GM12891 (cell line): ENCODE measurements at places on chromosomes 2 and 18.

DNA sequence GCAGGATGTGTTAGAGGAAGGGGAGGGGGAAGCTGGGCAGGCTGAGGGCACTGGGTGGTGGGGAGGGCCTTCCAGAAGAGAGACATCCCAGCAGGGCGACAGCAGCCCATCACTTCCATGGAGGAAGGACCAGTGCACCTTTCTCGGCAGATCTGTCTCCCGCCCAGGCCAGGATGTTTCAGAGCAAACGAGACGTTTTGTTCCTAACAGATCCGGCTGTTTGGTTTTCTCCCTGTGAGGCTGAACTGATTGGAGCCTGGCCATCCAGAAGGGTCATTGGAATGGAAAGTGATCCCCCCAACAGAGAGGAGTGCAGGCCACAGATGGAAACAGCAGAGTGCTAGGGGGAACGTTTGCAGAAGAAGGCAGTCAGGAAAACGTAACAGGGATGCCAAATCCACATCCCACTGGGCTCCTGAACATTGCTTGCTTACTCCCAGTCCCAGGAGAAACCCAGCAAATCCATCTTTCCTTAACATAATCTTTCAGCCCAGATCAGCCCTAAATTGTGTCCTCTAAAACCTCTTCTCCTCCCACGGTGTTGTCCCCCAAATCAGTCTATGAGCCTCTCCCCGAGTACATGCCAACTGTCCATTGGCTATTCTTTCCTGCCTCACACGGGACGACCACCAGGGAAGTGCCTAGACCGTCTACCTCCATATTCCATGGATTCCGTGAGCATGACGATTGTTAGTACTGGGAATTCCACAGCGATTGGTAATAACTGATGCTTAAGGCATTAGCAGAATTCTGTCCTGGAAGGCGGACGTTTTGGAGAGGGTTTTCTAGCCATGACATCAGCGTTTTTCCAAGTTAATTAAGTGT, 126.8 kb downstream of the SEPTIN10 start:
- no peak for DNase-seq

DNA sequence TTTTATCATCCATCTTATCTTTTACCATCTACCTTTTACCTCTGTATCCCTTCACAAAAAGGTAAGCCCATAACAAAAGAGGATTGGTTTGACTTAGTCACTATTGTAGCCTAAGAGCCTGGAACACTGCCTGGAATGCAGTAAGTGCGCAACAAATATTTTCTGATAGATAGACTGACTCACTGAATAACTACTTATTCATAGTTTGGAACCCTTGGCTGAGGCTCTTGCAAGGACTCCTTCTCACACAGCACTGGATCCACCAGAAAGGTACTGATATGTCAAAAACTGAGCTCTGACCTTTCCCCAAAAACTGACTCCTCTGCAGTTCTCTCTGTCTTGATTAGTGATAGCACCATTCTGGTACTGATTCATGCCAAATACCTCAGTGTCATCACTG, 426.7 kb downstream of the SETBP1 start:
- no peak for DNase-seq

DNA sequence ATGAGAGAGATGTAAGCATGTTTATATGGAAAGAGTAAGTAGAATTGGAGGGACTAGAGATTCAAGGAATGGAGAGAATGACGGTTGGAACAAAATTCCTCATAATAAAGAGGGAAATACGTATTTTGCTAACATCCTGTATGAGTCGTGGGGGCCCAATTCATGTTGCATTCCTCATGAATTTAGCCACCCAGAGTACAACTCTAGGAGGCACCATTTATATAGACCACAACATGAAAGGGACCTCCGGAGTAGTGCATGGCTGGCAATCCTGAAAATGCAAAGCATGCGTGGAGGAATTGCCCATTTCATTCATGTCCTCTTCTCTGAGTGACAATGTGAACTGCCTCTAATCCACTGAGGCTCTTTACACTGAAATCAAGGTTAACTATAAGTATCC, 168.2 kb downstream of the ZEB2 start:
- DNase-seq = no peak

GRCh38 chr2:54419855-54420523, 36.1 kb upstream of the SPTBN1 start:
- DNase-seq = no peak

DNA sequence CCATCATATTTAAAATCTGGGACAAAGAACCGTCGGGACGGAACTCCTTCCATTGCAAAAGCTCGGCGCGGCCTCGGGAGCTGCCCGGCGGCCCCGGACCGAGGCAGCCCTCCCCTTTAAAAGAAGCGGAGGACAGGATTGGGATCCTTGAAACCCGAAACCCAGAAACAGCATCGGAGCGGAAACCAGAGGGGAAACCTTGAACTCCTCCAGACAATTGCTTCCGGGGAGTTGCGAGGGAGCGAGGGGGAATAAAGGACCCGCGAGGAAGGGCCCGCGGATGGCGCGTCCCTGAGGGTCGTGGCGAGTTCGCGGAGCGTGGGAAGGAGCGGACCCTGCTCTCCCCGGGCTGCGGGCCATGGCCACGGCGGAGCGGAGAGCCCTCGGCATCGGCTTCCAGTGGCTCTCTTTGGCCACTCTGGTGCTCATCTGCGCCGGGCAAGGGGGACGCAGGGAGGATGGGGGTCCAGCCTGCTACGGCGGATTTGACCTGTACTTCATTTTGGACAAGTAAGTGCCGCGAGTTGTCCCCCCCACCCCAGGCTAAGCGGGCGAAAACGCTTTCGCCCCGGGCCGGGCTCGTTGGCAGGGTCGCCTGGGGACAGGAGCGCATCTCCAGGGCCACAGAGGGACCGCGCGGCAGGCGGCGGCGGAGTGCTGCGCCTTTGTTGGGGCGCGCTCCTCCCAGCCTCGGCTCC, at the start of gene ANTXR1:
TSS of gene ANTXR1 (plus strand) at position 38 of the 698 bp plus-strand sequence. CDS start at position 359, 321 bp downstream.
- DNase-seq = no peak

DNA sequence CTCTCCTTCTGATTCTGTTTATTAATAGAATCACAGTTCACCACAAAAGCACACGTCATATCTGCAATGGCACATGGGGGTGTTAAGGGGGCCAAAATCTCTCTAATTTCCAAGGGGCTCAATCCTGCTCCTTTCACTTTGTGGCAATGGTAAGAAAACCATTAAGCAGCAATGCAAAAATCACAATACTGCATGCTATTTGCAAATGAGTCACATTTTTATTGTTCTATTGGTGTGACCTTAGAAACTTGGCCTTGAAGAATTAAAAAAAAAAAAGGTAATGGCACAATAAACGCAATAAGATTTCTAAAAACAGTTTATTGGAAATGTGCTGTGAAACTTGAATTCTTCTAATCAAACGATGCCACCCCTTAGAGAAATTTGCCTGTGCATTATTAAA, 251.5 kb downstream of the ZNF521 start:
- no peak for DNase-seq

DNA sequence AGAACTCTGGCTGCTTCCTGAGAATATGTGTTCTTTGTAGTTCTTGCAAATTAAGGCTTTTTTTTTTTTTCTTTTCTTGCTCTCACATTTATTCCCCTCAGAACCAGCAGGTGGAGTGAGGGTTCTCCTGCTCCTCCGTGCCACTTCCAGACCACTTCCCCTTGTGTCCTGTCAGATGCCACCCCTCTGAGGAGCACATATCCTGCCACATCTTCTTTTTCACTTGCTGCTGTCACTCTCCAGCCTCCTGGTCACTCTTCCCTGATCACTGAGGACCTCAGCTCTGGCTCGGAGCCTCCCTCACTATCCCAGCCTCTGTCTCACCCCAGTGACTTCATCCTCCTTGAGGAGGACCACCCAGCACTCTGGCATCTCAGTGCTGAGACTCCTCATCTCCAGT, 100.5 kb downstream of the TACR1 start:
- no peak for DNase-seq

- DNase-seq = no peak
Measured at GRCh38 chr2:86000131-86000937, 105.4 kb downstream of the POLR1A start.

GRCh38 chr2:97673182-97673914, 3.8 kb downstream of the C2orf92 start:
- DNase-seq = no peak

DNA sequence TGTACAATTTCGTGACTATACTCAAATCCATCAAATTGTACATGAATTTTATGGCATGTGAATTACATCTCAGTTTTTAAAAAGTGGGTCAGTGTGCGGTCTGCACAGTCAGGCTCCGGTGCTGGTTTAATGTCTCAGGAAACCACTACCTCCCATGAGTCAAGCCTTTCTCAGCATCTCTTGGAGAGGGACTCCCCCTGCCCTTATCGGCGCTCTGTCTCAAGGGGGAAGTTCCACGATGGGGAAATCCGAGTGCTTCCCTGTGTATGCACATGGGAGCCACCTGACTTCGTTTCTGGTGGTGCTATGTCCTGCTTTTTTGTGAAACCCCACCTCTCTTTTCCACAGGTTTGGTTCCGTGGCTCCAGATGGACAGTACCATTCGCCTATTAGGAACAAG, 72.5 kb downstream of the ACOXL start:
- no peak for DNase-seq

DNA sequence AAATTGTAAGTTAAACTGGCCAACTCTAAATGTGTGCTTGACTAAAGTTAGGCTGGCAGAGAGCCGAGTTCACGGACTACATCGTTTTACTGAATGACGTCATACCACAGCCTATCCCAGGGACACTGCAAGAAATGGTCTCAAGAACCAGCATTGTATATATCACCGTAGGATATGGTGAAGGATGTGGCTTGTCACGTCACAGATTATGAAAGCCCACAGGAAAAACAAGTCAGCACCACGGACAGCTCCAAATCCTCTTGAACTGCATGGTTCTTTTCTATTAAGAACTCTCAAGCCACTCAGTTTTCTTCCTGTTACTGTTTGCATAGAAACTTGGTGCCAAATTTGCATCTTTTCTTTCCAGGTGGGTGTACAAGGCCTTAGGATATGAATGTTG, 85.1 kb upstream of the ACAA2 start:
- DNase-seq = peak; percentile 19

- DNase-seq = no peak
Measured at GRCh38 chr2:200034816-200035215, 79.4 kb downstream of the MAIP1 start.
